Stimulated activated CD8-positive, alpha-beta memory T cell treated with anti-CD3 and anti-CD28 coated beads, Interleukin-4, amount 100 ng/mL, for 1 hour (primary cell): ENCODE measurements at places on chromosomes 5 and 9.

GRCh38 chr5:849651-850301 is 1.0 kb downstream of the ZDHHC11 start:
- no peak for DNase-seq

GRCh38 chr5:71892641-71893365 is 173.7 kb downstream of the CARTPT start:
- DNase-seq, result no peak

GRCh38 chr9:123228967-123229366 is 39.4 kb downstream of the STRBP start:
- DNase-seq, result no peak

DNA sequence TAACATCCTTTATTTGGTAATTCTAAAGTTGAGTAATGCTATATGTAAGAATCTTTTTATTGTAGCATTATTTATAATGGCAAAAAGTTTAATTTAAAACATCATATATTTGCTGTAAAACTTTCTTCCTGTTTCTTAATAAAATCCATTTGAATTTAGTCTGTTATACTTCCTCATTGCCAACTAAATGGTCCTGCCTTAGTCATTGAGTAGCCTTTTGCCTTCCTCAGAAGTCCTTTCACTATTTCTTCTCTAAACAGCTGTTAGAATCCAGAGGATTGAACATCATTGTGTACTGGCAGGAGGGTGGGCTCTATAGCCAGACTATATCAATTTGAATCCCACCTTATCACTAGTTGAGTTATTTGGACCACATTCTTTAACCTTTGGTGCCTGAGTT is 11.0 kb downstream of the SLC44A1 start:
- DNase-seq, result no peak

DNA sequence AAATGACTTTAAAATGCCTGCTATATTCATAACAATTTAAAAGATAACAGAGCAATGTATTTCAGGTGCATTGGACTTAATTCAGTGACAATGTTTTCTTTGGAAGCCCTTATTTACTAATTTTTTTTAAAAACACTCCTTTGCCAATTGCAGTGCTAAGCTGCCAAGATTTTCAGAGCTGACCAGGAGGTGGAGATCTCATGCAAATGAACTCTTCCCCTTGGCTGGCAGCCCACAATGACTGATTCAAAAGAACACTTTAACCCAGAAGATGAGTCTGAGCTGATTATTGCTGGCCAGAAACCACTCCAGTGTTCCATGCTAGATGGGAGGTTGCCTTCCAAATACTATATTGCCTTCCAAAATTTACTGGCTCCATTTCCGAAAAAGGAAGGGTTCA is 128.3 kb upstream of the CCNH start:
- DNase-seq, result no peak
